ENCODE measurements at places on chromosomes 4 and X. TPM values are rescaled to one million over a fixed set of nuclear protein-coding genes. Genes with fewer than 3 reads are reported as not detected.

The TMPRSS11B gene
- not detected for total RNA-seq

The SLIT2 gene
- not detected for total RNA-seq

- DNase-seq = no peak
These were observed 236.3 kb downstream of the PCDH10 start for GRCh38 chr4:133385161-133385954.

- no peak for DNase-seq
These were observed 24.8 kb downstream of the SMIM20 start for GRCh38 chr4:25938787-25939186.

The HEPH gene
- not detected for total RNA-seq

DNA sequence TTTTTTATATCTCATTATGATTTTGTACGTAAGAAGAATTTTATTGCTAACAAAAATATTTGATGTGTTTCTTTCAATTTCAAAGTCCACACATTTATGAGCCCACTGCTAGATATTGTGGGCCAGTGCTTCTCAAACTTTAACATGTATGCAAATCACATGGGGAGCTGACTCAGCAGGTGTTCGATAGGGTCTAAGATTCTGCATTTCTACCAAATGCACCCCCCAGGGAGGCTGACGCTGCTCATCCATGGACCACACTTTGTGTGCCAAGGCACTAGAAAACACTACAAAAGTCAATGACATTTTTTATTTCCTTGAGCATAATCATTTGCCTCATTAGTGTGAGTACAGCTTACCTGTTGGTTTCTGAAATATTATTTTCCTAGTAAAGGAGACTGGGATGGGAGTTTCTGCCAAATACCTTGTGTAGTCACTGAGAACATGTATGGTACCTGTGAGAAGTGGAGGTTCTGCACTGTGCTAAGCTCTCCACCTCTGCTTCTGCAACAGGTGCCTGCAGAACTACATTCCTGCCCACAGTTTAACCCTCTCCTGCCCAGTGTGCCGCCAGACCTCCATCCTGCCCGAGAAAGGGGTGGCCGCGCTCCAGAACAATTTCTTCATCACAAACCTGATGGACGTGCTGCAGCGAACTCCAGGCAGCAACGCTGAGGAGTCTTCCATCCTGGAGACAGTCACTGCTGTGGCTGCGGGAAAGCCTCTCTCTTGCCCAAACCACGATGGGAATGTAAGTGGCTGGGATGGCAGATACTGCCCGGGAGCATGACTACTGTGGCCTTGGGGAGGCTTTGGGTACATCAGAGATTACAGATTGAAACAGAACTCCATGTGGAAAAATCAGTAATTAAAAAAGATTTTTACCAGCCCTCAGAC lies 68.9 kb upstream of the MND1 start:
- no peak for DNase-seq

The MXRA5 gene
- total RNA-seq = not detected

DNA sequence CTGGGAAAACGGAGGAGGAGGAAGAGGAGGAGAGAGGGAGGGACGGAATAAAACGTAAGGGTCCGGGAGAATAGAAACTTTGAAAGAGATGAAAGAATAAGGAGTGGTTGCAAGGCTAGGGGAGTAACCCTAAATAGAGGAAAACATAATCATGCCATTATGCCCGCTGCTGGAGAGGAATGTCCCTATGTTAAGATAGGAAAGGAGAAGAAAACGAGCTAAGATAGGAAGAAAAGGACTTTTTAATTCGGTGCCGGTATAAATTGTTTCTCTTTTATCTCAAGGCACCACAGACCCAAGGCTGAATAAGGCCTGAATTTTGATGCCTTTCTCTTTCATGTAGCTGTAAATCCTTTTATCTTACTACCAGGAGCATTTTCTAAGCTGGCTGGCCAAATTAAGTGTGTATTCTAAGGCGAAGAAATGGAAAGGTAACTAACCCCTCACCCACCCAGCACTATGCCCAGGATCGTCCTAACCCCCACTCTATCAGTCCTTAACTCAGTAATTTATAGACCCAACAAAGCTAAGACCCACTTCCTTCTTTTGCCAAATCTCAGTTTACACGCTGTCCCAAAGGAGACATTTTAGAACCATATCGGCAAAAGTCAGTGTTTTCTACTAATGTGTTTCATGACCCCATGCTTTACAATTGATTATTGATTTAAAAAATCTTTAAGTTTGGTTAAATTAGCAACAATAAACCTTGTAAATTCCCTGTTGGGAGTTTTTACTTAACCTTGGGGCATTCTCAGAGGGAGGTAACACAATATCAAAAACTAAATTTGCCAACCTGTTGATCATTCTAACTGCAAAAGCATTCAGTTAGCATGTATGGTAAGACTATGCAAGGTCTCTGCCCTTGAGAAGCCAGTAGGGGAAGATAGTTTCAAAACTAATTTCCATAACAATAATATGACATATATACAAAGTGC lies 1.1 kb upstream of the CUL4B start:
- DNase-seq = no peak

DNA sequence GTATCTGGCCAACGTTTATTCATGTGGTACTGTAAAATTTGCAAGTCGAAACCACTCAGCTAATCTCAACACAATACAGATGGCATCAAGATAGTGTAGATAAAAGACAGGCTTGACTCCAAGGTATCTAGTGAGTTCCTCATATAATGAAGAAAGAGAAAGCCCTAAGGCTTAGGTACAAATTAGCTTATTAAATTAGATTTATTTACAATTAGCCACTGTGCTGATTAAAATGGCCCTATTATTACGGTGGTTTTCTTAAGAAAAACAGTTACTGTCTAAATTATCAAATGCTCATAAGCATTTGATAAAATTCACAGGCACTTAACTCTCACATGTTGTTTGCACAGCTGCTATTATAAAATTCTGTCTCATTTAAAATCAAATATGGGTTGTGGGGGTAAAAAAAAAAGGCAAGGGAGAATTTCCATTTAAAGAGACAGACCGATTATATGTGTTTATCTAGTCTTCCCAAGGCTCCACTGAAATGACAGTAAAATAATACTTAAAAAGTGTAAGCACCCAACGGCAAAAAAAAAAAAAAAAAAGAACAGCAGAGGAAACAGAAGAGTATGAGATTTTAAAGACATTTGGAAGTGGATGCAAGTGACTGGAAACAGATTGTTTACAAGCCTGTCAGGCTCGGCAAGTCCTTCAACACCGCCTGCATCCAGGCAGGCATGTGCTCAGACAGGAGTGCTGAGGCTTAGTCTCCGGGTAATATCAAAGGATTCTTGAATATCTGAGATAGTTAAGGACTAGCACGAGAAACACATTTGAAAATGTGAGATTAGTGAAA lies 55.1 kb downstream of the FAM13A start:
- DNase-seq = no peak

DNA sequence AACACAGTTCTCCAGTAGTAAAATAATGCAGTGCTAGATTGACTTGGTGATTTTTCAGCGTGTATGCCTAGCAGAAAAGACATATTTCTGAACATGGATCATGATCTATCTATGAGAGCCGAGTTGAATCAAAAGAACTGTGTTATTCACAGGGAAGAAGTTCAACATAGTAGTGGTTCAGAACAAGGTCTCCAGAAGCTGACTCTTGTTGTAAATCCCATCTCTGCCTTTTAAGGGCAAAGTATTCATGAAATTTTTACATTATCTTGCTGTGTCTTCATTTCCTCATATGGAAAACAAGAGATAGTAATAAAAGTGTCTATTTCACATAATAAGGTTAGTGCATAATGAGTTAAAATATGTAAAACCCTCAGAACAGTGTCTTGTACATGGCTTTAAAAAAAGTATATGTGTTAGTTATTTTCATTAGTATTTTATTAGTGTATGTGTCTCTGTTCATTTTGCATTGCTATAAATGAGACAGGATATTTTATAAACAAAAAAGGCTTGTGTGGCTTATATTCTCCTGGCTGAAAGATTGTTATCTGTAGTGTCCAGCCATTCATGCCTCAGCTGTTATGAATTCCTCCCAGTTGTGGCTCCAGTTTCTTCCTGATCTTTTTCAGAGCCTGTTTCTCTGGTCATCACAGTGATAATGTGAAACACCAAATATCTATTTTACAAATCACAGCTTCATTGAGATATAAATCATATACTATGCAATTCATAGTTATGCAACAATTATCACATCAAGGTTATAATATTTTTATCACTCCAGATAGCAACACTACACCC lies 1351.2 kb downstream of the STIM2 start:
- no peak for DNase-seq

DNA sequence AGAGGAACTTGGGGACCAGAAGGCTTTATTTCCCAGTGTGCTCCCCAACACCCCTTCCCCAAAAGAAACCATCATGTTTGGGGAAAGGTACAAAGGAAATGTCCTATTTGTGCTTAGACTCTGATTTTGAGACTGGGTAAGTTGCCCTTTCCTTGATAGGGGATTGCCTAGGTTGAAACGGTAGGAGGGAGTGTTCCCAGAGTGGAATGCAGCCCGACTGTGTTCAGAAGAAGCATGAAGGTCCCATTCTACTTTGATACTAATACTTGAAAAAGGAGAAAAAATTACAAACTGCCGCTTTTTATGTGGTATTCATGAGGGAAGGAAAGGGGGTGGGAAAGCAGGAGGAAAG lies 32.4 kb upstream of the TMEM131L start:
- DNase-seq = no peak

DNA sequence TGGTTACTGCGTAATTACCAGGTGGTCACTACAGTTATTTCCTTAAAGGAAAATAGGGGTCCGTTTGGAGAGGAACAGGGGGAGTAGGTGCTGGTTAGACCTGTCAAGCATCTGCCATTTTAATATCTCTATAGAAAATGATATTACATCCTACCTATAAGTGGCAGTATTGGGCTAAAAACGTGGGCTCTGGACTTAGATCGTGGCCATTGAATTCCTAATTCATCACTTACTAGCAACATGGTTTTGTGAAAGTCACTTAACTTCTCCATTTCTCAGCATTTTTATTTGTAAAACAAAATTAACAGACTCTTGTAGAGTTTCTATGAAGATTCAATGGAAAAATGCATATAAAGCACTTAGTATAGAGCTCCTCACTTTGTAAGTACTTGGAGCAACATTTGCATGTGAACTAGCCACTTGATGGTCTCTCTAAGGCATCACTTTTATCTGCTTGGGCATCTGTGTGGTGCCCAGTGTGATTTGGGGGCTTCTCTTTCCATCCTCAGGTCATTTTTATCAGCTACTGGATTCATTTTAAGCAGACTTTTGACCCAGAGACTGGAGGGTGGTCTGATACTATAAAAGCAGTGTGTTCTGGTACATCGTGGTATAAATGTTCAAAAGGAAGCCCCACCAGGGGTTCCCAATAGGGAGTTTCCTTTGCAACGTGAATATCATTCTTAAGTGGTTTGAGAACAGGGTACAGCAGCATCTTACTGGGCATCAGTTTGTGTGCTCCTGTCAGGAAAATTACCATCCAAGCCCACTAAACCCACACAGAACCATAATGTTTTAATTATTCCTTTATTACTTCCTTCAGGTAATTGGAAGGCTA lies 42.7 kb upstream of the RASSF6 start:
- no peak for DNase-seq

DNA sequence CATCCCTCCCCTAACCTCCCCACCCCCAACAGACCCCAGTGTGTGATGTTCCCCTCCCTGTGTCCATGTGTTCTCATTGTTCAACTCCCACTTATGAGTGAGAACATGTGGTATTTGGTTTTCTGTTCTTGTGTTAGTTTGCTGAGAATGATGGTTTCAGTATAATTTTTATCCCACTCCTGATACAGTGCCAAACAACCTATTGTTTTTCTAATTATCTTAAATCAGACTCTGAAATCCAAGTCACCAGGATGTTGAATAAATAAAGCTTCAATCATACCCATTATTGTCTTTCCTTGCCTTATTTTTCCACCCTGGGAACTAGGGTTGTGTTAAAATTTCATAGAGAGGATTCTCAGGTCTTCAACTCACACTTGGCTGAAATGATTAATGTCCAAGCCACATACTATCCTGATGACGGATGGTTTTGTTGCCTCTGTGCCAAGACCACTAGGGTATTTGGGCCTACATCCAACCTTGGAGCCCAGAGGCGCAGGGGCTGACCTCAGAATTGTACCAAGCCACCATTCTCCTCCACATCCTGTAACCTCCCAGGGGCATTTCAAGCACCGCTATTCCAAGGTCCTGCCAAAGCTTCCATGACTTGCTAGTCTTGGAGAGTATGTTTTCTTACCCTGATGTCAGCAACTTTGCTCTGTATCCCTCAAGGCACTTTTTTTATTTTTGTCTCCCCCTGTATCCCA lies 332.4 kb downstream of the ARHGAP24 start:
- DNase-seq = no peak

DNA sequence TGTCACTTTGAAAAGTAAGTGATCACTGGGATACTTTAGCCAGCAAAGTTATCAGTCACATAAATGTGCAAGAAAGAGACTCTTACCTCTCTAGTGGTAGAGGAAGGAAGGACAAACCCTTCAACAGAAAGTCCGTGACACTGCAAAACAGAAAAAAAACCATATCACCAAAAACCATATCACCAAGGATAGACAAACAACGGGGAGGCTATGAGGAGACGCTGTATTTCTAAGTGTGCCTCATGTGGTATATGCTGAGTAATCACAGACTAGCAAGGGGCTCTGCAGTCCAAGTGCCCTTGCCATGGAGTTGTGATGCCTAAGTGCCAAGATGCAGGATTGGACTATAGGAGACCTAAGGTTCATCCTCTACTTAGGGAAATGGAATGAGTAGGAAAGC lies 11.5 kb upstream of the HDAC8 start:
- DNase-seq = no peak

DNA sequence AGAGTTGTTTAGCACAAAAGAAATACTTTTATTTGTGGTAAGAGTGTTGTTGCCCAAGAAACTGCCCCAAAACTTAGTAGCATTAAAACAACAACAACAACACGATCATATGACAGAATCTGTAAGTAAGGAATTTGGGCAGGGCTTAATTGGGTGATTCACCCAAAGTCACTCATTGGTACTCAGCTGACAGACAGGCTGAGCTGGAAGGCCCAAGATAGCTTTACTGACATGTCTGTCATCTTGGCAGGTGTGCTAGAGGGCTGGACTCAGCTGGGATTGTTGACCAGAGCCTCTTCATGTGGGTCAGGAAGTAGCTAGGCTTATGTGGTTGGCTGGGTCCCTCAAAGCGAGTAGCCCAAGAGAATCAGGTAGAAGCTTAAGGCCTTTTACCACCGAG lies 52.3 kb downstream of the KIAA0232 start:
- no peak for DNase-seq

The AFAP1 gene
- total RNA-seq = 7.2 TPM

GRCh38 chrX:72395237-72395636 lies 89.5 kb upstream of the CITED1 start:
- DNase-seq = no peak

DNA sequence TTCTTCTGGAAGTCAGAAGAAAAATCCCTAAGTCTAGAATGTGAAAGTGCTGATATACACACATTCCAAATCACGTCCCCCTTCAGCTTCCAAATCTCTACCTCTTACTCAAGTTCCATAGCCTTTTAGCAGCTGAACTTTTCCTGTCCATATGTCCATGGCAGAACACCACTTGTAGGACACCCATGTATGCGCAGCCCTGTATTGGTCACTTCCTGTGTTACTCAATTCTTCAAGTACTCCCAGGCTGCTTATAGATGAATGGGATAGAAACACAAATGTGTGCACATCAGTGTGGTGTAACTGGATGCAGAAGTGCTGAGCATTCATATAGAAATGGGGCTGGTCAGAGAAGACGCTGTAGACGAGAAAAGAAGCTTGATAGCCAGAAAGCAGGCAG lies 18.8 kb downstream of the SRPX2 start:
- DNase-seq = no peak

The ARX gene
- not detected for total RNA-seq
